ENCODE measurements at places on chromosomes 3 and 15. TPM values are rescaled to one million over a fixed set of nuclear protein-coding genes. Genes with fewer than 3 reads are reported as not detected.
A peak's percentile ranks its signal among the peaks of the same experiment; 100 is the strongest.

The ILDR1 gene
- total RNA-seq: not detected

The PLAAT1 gene
- total RNA-seq: not detected

The GOLGA6A gene
- not detected for total RNA-seq

The CACNA1D gene
- total RNA-seq: 0.12 TPM

The NDN gene
- total RNA-seq: 24.0 TPM

The SMCO1 gene
- total RNA-seq: not detected

The ALDH1A2 gene
- total RNA-seq: 0.78 TPM

The CCDC13 gene
- 0.48 TPM for total RNA-seq

DNA sequence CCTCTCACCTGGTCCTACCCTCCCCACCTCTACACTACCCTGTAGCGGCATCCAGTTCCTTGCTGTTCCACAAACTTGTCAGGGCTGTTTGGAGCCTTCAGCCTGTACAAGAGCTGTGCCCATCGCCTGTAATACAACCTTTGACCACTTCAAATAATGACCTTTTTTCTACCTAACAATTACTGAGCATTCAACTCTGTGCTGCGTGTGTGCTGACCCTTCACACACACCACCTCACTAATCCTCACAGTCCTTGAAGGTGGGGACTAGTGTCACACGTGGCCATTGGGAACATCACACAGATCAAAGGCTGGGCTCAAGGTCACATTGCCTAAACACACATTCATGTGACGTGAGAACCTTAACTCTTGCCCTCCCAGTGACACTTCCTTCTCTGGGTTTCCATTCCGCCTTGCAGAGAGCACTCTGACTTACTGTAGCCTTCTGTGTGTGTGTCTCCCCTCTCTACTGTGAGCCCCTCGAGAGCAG is 3.1 kb downstream of the C3orf20 start:
- no peak for DNase-seq

DNA sequence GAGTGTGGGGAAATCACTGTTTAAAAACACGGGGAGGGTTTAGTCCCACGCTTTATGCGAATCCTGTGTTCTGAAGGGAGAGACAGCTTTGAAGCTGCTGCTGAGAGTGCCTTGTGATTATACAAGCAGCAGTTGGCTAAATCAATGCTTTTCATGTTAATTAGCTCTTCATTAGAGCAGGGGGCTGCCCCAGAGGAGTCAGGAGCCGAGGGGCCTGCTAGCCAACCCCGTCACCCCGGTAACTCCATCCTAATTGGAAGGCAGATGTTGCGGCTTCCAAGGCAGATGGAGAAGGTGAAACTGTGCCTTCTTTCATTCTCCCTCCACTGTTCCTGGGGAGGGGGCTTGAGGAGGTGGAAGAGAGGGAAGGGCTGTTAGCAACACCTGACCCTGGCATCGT is 92.4 kb upstream of the ANKRD34C start:
- DNase-seq: no peak

GRCh38 chr3:155233213-155233612 is 60.3 kb downstream of the STRIT1 start:
- peak; percentile 90 for DNase-seq

DNA sequence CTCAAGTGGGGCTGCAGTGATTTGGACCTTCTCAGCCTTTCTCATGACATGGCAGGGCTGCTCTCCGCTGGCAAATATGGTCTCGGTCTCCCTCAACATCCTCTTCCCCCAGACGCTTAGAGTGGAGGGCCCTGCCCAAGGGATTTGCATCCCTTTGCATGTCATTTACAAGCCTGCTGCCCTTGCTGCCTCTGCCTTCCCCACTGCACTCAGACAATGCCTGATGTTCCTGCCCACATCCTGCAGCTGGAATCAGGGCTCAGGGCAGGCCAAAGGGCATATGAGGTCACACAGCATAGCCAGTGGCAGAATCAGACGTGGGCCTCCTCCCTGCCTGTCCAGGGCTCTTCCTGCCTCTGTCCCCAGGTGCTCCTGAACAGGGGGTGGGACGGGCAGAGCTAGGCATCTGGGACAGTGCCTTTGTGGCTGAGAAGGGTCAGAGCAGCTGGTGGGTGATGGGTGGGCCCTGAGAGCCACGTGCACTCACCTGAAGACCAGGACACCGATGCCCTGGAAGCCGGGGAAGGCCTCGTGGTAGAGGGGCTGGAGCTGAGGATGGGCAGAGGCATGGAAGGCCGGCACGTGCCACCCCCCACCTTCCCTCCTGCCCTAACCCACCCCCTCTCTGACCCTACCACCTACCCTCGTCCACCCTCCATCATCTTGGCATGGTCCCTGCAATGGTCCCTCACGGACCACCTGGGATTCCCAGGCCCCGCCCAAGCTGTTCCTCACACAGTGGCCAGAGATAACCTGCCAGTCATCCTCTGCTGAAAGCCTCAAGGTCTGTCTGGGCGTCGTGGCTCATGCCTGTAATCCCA is 27.4 kb upstream of the GOLGA6C start:
- DNase-seq: no peak

DNA sequence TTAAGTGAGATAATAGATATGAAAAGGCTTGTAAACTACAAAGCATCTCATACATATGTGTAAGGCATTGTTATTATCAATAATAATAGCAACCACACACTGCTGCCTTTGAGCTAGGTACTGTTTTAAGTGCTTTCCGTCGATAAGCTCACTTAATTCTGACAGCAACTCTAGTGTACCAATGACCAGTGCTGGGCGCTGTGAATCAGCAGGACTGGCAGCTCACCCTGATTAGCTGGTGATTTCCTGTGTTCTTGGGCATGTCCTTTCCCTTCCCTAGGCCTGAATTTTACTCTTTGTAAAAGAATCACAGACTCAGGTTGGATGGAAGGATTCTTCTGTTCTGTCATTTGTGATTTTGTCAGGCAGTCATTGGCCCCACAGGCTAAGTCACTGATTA is 215.6 kb downstream of the LPP start:
- DNase-seq: no peak

DNA sequence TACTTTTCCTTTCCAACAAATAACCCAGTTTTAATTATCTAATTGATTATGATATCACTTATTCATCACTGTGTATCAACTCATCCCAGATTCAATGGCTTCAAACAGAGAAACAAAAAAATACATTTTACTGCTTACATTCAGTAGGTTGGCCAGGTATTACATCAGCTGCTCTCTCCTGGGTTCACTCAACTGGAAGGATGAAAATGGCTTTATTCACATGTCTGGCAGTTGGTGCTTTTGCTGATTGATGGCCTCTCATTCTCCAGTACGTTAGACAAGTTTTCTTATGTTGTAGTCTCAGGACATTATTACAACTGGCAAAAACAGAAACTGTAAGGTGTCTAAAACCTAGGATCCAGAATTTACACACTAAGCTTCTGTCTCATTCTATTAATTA is 811.0 kb upstream of the ALCAM start:
- no peak for DNase-seq

- DNase-seq: no peak
These were observed 1.1 kb downstream of the TPRG1 start for GRCh38 chr3:189172668-189173419.

- no peak for DNase-seq
These were observed 120.0 kb downstream of the SLCO3A1 start for GRCh38 chr15:91973481-91973880.

DNA sequence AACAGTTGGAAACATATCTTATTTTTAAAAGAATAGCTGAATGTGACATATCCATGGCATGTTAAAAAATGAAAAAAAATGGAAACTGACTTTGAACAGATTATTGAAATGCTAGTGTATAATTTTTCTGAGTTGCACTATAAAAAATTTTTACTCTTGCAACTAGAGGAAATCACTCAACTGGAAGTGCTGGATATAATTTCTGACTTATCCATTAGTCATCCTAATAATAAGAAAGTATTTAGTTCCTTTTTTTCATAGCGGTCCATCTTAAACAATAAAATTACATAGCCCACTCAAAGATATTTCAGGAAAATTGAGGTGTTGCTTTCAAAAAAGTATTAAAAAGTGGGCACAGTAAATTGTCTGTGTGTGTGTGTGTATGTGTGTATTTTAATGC is 80.7 kb downstream of the MBNL1 start:
- no peak for DNase-seq

- DNase-seq: peak; percentile 25
These were observed 989 bp downstream of the GNB4 start for GRCh38 chr3:179450261-179450701.

- DNase-seq: no peak
These were observed 7.9 kb downstream of the FBN1 start for GRCh38 chr15:48637639-48638038.

- no peak for DNase-seq
These were observed 62.1 kb upstream of the SPRED1 start for GRCh38 chr15:38190501-38190900.

DNA sequence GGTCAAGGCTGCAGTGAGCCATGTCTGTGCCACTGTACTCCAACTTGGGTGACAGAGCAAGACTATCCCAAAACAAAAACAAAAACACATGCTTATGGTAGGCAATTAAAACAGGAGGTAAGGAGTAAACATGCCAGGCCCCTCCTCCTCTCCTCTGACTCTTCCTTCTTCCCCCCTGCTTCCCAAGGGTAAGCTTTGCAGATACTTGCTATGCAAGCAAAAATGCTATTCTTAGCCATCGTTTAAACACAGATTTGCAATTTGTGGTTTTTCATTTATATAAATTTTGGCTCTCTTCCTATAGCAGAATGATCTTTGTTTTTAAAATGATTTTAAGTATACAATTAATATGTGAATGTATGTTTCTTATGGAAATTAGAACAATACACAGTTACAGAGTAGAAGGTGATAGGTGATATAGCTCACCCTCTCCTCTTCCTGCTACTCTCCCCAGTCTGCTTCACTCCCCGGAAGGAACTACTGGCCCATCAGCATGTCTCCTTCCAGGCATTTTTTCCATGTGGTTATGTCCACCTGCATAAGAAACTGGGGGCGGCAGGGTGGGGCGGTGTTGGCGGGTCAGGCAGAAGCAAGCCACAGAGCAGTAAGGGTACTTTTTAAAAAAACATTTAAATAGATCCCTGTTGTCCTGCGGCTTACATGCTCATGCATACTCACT is 42.1 kb downstream of the IGF1R start:
- no peak for DNase-seq

GRCh38 chr3:98482717-98483482 is 14.6 kb upstream of the OR5K2 start:
- DNase-seq: no peak

DNA sequence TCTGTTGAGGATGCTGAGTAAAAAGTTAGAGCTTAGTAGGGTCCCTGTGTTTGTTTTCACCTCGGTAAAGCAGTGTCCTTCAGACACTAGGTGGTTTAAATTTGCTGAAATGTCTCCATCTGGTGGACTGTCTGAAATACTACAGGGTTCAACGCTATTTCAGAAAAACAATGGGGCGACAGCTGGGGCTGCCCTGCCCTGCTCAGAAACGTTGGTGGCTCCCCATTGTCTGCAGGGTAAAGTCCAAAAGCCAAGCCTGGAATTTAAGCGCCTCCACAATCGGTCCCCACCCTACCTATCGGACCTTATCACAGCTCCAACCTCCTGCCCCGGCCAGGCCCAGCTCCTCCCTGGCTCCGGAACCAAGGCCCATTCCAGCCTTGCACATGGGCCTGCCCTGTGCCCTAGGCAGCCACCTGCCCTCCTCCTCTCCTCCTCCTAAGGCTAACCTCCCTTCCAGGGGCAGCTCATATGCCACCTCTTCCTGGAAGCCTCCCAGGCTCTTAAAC is 4.3 kb upstream of the TSEN2 start:
- DNase-seq: peak; percentile 57

DNA sequence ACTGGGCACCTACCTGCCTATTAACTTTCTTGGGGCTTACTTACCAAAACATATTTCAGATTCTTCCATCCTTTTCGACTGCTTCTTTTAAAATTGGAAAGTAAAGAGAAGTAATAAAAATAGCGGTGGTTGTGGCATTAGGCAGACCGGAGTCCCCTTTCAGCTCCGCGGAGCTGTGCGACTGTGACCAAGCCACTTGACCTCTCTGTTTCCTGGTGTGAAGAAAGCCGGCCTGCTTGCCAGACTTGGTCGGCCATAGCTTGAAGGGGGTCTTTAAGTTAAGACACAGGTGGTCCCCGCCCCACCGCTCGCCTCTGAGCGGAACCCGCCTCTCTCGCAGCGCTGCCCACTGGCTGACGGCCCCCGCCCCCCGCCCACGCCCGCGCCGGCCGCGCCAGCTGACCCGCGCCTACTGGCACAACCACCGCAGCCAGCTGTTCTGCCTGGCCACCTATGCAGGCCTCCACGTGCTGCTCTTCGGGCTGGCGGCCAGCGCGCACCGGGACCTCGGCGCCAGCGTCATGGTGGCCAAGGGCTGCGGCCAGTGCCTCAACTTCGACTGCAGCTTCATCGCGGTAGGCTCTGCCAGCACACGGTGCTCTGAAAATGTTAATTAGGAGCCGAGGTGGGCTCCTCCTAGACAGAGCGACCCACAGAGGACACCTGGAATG is 18.3 kb downstream of the NOX5 start:
- no peak for DNase-seq

GRCh38 chr15:89178307-89178977 is 42.9 kb downstream of the RLBP1 start:
- no peak for DNase-seq

DNA sequence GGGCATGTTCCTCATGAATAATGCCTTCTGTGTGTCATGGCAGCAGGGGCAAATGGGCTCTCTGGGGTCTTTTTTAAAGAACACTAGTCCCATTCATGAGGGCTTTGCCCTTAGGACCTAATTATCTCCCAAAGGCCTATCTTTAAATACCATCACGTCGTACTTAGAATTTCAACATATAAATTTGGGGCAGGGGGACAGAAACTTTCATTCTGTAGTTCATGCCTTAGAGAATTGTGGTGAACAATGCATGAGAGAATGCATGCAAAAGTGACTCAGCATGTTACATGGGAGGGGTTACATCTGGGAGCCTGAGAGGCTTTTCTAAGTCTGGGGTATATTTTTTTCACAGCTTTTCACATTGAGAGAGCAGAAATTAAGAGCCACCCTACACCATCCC is 208.5 kb upstream of the ROPN1 start:
- DNase-seq: peak; percentile 26

DNA sequence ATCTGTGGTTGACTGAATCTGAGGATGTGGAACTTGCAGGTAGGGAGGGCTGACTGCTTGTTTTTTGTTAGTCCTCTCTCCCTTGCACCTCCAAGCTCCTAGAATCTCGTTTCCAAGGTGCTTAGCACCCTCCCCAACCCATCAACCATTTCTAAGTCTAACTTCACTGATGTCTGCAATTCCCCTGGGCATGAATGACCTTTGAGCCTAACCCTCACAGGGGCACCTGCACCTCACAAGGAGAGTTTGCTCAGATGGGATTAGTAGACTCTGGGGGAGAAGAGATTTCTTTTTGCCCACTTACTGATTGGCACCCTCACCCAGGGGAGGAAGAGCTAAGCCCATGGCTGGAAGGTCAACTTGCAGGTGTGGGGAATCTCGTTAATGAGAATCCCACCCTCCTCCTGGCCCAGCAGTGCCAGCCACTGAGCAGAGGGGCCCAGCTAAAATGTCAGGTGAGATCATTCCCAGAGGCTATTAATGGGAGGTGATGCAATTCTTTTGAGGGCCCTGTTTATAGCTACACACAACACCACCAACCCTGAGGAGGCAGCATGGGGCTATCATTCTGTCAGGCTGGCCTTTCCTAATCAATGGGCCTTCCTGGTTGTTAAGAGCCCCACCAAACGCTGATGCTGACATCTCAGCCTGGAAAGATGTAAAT is 81.6 kb upstream of the HERC1 start:
- DNase-seq: no peak

All from RPMI7951 (cell line).